Adipocyte (in vitro differentiated cells): ENCODE measurements at places on chromosomes 6 and 20.
A peak's percentile ranks its signal among the peaks of the same experiment; 100 is the strongest.

DNA sequence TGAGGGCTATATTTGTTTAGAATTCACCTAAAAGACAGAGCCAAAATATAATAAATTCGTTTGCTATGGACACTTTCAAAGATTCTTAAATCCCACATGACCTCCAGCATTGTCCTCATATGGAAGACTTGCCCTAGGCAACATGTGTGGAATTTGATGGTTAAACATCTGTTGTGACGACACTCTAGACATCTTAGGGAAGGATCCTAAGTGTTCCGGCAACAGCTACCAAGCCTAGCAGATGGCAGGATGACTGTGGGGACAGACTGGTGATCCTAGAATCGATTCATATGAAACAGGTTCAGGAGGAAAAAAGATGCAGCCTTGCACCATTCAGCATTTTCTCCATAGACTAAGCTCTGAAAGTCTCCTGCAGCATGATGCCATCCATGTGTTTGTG lies 77.6 kb upstream of the BACH2 start:
- DNase-seq: no peak

DNA sequence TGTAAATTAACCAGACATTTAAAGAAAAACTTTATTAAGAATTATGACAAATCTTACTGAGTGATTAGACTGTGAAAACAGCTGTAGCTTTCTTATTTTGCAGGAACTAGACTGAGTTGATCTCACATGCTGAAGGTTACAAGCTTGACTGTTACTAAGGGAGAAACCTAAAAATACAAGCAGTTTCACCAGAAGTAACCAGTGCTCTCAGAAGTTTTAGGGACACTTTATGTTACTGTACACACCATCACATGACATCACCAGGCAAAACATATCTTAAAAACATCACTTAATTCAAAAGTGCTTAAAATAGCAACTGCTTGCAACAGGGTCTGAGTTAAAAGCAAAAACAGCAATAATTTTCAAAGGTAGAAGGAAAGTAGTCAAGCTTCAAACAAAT lies 5.4 kb downstream of the FBXO30 start:
- no peak for DNase-seq

DNA sequence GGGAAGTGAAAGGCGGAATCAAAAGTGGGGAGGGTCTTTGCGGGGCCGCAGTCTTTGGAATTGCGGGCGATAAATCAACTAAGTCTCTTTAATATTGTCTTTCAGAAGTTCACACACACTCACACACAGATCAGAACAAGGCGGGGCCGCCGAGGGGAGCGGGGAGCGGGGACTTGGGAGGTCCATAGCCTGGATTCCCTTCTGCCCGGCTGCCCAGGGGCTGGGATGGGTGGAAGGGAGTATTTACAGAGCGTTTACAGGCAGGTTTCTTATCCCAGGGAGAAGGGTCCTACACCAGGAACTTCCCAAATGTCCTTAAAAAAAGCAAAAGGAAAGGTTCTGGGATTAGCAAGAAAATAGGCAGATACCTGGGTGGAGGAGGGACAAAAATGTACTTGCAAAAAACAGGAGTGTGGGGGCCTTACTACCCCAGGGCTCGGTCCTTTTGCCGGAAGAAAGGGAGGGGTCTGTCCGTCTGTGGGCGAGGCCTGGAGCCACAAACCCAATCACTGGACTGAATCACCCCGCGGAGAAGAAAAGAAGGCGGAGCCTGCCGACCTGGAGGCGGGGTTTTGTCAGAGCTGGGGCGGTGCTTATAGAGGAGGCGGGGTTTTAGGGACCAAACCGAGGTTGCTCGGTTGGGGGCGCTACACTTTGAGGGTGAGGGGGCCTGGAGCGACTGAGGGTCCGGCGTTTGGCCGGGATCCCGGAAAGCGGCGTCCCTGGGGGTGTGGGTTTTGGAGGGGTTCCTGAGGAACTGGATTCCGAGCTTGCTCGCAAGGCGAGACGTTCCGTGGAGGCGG lies 3.2 kb downstream of the PRRT1 start:
- no peak for DNase-seq

DNA sequence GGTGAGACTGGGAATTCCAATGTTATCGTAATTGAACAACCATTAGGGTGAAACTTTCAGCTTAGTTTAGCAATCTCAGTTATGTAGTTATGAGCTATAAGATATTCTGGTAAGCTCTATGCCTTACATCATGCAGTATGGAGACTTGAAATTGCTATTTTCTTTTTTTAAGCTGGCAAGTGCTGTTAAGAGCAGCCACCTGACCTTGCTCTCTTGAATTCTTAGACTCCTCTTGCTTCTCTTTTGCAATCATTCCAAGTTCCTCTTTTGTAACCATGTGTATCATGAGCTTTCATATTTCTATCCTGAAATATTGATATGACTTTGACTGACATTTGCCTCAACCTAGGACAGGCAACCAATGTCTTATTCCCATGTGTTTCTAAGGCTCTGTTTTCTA lies 446.3 kb upstream of the SLC35B3 start:
- DNase-seq: no peak

- no peak for DNase-seq
Measured at GRCh38 chr20:62309947-62310756, 7.4 kb downstream of the ADRM1 start.

- peak; percentile 77 for DNase-seq
Measured at GRCh38 chr20:667351-668034, 8.1 kb downstream of the SCRT2 start.

DNA sequence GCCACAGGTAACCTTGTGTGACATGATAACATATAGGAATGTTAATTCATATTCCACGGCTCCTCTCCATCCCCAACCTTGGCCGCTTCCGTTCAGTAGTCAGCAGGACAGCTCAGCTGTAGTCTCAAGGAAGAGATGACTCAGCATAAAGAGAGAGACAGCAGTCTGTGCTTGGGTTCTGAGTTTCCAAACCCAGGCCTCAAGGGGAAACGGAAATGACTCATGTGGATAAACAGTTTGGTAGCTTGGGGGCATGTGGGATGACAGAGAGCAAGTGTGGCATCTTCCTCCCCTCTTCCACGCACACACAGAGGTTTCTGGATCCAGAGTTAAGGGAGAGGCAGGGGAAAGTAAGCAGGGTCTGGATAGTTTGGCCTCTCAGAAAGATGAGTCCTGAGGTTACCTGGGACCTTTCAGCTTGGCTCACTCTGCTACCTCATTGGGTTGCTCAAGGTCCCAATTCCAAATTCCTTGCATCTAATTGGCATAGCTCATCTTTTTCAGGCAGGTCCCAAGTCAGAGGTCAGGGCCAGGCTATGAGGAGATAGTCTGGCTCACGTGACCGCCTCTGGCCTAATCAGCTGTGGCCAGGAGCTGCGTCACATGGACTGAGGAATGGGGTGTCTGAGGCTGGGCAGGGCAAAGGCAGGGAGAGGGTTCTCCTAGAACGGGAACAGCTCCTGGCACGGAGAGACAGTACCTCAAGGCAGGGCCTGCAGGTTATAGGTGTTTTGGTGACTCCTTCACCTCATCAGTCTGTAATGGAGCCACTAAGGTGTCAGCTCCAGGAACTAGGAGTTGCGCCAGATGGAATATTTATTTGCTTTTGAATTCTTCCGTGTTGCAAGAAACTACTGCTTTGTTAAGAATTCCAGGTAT lies 36.5 kb upstream of the MLN start:
- DNase-seq: peak; percentile 95

GRCh38 chr6:82494367-82494766 lies 130.8 kb downstream of the TPBG start:
- no peak for DNase-seq

DNA sequence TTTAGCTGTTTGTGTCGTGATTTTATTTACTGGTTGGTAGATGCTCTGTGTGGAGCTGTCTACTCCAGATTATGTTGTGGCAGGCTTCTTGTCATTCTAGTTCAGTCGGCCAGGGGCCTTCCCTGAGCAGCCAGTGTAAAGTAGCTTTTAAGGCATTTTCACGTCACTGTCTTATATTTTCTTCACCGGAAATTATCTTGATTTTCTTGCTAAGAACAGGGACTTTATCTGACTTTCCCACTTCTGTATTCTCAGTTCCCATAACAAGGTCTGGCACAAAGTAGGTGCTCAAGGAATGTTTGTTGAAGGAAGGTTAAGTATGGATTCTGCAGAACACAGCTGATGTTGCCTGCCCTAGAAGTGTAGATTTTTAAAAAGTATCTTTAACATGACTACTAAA lies 868 bp downstream of the LTV1 start:
- DNase-seq: peak; percentile 35

GRCh38 chr6:136579800-136580199 lies 29.6 kb upstream of the MAP7 start:
- no peak for DNase-seq

- DNase-seq: no peak
Measured at GRCh38 chr20:53855733-53856132, 214.7 kb downstream of the BCAS1 start.

DNA sequence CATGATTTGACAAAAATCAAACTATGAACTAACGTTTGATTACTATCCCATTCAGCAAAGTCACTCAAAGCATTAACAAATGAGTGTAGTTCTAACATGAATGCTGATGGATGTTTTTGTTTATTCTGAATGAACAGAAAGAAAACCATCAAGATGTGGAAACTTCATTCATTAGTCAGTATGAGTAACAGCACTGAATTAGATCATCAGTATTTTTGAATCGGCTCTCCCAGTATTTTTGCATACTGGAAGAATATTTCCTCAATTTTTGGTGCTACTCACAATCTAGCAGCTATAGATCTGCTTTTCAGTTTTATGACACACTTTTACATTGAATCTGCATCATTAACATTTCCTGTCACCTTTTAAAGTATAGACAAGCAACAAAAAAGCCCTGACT lies 63.8 kb upstream of the CD83 start:
- DNase-seq: no peak

GRCh38 chr20:38725931-38726803 lies 1.9 kb downstream of the SLC32A1 start:
- DNase-seq: no peak

DNA sequence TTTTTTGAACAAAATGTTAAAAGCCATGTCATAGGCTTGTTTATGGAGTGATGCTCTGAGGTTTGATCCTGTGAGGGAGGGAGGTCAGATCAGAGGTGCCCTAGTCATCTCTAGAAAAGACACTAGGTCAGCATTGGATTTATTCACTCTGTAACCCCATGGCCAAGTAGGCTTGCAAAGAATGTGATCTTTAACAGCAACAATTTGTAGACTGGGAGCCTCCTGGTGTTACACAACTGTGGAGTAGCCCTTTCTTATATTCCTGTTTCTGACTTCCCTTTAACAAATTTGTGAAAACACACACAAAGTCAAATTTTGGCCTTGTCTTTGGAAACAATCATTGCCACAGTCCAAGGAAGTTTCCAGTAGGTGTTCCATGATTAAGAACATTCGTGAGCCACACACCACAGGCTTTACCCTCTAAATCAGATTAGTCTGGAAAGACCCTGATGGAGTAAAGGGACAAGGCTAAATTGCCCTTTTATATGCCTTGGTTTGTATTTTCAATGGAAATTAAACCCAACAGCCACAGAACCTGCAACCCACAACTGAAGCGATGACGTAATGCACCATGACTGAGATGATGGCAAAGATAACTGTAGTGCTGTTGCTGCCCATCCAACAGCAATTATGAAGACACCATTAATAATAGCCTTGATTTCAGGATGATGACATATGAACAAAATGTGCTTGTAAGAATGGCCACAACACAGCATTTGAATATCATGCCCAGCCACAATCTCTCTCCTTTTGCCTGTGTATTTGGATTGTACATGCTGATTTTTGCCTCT lies 22.1 kb downstream of the SCP2D1 start:
- no peak for DNase-seq

GRCh38 chr6:105893741-105894140 lies 192.4 kb upstream of the PRDM1 start:
- no peak for DNase-seq

GRCh38 chr6:4169028-4169789 lies 33.8 kb upstream of the ECI2 start:
- DNase-seq: peak; percentile 15

- DNase-seq: peak; percentile 36
Measured at GRCh38 chr6:26501482-26501986, 1.4 kb downstream of the BTN1A1 start.

GRCh38 chr6:81609736-81610135 lies 142.7 kb downstream of the TENT5A start:
- no peak for DNase-seq

DNA sequence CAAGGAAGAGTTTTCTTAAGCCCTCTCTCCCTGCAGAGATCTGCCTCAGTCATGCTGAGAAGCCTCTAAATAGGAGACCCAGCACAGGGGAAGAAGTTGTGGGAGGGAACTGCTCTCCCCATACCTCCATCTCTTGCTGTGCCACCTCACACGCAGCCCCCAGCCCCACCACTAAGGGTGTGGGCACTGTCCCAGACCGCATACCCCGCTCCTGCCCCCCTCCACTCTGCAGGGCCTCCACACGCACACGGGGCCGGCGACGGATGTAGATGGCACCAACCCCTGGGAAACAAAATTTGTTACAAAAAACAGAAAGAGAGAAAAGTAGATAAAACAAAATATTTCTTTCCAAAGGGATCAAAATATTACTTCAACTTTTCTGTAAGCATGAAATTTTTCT lies 10.2 kb upstream of the CPNE1 start:
- DNase-seq: no peak

- DNase-seq: no peak
Measured at GRCh38 chr6:50112981-50113857, 63.5 kb upstream of the DEFB112 start.

- DNase-seq: peak; percentile 8
Measured at GRCh38 chr20:15528391-15529111, 1044.7 kb downstream of the KIF16B start.

GRCh38 chr6:20866935-20867703 lies 332.9 kb downstream of the CDKAL1 start:
- DNase-seq: no peak

DNA sequence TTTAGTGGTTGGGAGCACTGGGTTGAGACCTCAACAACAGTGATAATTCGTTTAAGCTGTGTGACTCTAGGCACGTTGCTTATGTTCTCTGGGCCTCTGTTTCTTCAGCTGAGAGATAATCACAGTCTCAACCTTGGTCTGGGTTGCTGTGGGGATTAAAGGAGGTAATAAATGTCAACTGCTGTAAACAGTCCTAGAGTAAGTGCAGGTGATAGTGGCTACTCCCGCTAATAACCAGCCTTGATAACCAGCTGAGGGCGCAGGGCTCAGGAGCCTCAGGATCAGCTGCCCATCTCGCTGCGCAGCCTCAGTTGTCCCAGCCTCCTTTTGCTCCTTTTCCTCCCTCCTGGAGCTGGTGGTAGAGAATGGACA lies 58.0 kb downstream of the JARID2 start:
- DNase-seq: no peak

- DNase-seq: no peak
Measured at GRCh38 chr6:154567695-154568220, 57.3 kb upstream of the CNKSR3 start.

DNA sequence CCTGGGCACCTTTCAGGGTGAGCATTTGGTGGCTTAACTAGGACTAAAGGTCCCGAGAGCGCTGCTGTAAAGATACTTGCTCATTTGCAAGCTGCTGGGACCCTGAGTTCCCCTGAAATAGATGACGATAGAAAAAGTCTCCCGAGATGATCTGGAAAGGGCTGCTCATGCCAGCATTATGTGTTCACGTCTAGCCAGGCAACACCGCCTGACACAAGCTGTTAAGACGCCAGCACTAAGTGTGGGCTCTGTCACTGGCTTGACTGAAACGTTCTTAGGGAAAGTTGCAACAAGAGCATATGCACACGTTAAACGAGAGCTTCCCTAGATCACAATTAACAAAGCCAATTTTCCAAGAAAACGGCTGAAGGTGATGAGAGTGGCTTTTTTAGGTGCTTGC lies 113.7 kb downstream of the SLC23A2 start:
- no peak for DNase-seq
